Natural killer cell treated with Interleukin-12 subunit alpha and Interleukin-12 subunit beta and Interleukin-15 and Interleukin-18, amount 100 ng/mL, for 72 hours (primary cell): ENCODE measurements at places on chromosomes 13 and 19.
A peak's percentile ranks its signal among the peaks of the same experiment; 100 is the strongest.

- no peak for DNase-seq
Observed at GRCh38 chr13:85427416-85427815, 371.8 kb downstream of the SLITRK6 start.

DNA sequence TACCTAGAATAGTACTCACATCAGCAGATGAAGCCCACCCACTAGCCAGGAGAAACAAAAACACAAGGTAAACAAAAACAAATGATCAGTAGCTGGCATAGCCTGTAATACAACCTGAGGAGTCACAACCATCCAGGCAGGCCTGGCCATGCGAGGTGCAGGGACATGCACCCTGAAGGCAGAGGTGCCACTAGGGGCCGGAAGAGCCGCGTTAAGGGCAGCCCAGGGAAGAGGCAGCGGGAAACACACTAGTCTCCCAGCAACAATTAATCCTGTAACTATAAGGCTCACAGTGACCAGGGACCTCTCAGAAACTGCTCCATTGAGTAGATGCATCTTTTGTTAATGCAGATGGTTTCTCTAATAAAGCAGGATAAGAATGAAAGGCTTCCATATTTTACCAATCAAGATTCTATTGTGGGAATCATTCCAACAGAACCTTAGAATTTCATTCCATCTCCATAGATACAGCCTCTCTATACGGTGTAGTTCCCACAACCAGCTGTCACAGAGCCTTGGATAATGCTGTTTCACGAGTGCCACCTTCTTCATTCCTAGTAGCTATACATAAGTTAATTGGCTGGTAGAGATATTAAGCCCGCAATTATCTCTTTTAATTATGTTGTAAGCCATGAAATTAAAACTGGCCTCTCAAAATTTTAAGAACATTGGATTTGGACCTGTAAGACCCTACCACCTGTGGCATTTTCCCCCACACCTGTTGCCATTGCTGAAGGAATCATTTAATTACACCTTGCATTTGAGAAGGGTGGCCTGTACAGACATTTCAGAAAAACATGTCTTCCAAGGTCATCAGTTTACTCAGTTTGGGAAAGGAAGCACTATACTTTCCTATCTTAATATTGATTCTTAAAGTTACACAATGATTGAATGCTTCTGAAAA lies 28.7 kb downstream of the ANKRD10 start:
- DNase-seq = no peak

DNA sequence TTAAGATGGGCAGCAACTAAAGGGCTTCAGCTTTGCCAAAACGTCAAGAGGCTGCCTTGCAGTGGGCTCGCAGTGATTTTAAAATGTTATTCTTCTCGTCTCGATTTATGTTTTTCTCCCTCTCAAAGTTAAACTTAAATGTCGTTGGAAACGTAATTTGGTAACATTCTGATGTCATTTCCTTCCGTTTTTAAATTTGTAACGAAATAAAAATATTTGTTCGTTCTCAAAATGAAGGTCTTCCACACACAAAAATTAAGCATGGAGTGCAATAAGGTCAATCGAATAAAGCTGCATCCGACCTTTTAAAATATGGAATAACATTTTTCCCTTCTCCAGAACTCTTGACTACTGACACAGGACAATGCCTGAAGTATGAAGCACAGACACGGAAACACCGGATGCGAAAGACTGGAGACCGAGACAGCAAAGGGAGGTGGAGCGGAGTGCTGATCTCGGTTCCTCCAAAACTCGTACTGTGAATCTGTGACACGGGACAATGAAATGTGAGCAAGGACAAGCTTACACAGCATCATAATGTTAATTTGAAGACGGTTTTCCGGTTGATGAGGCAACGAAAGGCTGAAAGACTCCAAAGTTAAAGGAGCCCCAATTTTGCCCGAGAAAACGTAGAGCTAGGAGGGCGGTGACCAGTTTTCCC lies 850 bp downstream of the MTMR6 start:
- DNase-seq = no peak

DNA sequence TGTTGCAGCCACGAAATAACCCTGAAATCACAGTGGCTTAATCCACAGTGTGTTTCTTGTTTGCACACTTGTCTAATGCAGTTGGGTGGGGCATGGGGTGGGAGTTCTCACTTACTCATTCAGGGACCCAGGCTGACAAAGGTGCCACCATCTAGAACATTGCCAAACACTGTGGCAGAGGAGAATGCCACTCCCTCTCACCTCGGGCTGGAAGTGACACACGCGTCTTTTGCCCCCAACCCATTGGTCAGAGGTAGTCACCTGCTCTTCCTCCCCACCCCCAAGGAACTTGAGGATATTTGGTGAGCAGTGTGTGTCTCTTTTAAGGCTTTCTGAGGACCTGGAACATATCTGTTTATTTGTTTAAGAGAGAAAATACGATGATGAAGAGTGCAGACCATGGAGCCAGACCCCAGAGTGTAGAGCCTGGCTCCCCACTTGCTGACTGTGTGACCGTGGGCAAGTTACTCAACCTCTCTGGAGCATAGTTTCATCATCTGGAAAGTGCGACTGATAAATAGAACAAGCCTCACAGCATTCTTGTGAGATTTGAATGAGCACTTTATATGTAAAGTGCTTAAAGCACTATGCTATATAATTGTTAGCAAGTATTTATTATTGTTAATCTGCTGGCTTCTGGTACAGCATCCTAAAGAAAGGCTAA lies 17.4 kb downstream of the GPR183 start:
- peak; percentile 85 for DNase-seq

GRCh38 chr13:48817166-48817802 lies 158.4 kb upstream of the FNDC3A start:
- DNase-seq = no peak

GRCh38 chr13:21047591-21048282 lies 13.6 kb downstream of the LATS2 start:
- no peak for DNase-seq

DNA sequence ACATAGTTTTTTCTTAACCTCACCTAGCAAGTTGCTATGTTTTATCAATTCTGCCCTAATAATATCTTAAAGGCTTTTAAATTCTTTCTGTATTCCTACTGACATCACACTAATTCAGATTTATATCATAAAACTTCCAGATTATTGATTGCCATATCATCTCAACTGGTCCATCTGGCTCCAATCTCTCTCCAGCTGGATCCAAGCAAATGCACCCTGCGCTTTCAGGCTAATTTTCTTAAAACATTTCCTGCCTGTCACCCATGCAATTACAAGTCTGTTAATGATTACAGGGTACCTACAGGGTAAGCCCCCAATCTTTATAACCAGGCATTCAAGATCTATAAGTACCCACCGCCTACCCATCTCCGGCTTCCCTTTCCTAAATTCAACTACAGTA lies 95.2 kb downstream of the SERP2 start:
- no peak for DNase-seq

- DNase-seq = no peak
Observed at GRCh38 chr19:6003976-6004375, 26.0 kb upstream of the RANBP3 start.

- no peak for DNase-seq
Observed at GRCh38 chr13:92574499-92574898, 652.1 kb upstream of the GPC6 start.

GRCh38 chr13:77714119-77714755 lies 16.8 kb downstream of the SLAIN1 start:
- no peak for DNase-seq

- no peak for DNase-seq
Observed at GRCh38 chr13:83153848-83154247, 728.4 kb downstream of the SLITRK1 start.

DNA sequence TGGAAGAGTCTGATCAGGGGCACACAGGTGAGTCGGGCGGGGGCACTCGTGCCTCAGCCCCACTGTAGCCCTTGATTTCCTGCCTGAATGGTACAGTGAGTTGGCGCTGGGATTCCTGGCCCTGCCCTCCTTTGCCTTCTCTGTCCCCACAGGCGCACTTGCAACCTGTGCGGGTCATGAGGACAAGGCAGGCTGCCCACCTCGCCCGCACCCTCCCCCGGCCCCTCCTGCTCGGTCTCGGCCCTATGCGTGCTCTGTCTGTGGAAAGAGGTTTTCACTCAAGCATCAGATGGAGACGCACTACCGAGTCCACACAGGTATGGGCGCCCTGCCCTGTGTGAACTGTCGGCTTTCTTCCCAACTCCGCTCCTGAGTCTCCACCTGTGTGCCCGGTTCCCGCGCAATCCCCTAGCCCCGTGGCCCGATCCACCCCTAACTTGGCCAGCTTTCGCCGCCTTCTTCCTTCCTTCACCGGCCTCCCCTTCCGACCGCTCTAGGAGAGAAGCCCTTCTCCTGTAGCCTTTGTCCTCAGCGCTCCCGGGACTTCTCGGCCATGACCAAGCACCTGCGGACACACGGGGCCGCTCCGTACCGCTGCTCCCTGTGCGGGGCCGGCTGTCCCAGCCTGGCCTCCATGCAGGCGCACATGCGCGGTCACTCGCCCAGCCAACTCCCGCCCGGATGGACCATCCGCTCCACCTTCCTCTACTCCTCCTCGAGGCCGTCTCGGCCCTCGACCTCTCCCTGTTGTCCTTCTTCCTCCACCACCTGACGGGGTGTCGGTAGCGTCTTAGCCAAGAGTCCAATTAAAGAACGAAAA lies 1.6 kb upstream of the KMT2B start:
- no peak for DNase-seq

GRCh38 chr13:76131551-76131950 lies 495.4 kb downstream of the LMO7 start:
- DNase-seq = no peak

DNA sequence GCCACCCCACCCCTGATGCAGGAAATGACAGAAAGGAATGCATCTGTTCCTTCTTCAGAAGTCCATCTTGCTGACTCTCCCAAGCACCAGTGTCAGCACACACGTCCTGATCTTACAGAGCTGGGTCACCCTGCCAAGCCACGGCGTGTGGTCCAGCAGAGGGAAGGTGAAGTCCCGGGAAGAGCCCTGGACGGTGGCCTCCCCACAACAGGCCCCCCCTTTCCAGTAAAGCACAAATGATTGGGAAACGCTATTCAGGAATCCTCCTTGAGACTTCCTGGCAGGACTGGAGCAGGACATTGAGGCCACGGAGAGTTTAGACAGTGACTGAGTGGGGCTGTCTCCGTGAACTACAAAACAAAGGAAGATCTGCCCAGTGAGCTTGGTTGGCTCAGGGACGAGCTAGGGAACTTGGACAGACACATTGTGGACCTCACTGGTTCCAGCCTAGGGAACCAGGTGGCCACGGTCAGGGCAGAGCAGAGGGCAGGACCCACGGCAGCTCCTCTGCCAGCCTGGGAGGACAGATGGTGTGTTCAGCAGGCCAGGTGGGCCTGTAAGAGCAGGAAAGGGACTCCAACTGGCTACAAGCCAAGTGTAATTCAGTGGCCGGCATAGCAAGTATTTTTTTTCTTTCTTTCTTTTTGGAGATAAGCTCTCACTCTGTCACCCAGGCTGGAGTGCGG lies 41.7 kb downstream of the ELL start:
- no peak for DNase-seq

GRCh38 chr13:73598020-73598712 lies 536.0 kb downstream of the KLF12 start:
- DNase-seq = no peak

DNA sequence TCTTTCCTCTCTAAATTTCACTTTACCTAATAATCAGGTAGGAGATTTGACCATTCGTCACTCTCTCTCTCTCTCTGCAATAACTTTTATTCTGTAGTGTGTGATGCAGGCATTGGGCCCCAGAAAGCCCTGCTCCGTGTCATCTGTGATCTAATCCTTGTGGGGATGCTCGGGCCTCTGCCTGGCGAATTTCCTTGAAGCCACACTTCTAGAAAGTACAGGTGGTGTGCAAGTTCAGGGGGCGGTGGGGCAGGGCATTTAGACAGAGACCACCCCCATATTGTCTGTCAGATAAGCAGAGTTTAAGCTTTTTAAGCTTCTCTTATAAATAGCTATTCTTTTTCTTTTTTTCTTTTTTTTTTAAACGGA lies 53.4 kb upstream of the GPR12 start:
- no peak for DNase-seq

DNA sequence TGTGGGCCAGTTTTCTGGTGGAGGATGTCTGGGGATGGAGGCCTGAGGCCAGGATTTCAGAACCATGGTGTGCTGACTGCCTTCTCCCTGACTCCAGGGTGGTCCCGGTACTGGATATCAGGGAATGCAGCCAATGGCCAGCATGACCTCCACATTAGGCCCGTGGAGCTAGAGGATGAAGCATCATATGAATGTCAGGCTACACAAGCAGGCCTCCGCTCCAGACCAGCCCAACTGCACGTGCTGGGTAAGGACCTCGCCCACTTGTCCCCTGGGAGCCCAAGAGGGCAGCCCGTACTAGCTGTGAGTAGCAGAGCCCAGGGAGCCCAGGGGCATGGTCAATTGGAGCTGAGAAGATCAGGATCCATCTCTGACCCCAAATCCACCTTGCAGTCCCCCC lies 1.6 kb downstream of the KIRREL2 start:
- peak; percentile 52 for DNase-seq

GRCh38 chr19:46859637-46860124 lies 1.1 kb upstream of the ARHGAP35 start:
- no peak for DNase-seq

- no peak for DNase-seq
Observed at GRCh38 chr13:75870397-75870903, 234.3 kb downstream of the LMO7 start.

- no peak for DNase-seq
Observed at GRCh38 chr13:36000028-36000427, 131.2 kb downstream of the DCLK1 start.

DNA sequence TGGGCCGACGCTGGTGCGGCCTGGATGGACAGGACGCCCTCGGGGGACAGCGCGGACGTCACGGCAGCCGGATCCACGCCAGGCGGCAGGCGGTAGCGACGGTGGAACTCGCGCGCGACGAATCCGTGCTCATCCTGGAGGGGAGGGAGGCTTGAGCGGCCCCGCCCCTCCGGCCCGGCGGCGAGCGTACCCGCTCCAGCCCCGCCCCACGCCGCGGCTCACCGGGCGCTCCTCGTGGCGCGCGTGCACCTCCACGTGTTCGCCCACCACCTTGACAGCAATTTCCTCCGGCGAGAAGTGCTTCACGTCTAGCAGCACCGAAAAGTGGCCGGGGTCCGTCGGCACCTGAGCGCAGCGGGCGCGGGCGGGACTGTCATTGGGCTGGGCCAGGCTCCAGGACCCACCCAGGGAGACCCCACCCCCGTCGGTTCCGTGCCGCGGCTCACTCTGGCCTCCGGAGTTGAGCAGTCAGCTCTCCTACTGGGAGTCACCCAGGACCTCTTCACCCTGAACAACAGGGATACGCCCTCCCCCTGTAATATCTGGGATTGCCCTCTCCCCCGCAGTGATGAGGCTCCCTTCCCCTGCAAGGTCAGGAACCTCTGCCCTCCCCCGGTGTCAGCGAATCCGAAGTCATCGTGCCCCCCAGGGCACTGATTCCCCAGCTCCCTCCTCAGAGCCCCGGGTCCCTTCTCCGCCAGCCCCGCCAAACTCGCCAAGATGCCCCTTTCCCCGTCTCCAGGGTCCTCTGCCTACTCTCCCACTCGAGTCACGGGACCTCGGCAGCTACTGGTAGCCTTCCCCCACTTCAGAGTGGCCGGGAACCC lies 1.1 kb downstream of the HSPB6 start:
- DNase-seq = no peak

- no peak for DNase-seq
Observed at GRCh38 chr13:98219685-98220084, 42.6 kb upstream of the RNF113B start.

- DNase-seq = no peak
Observed at GRCh38 chr13:99996381-99996973, 14.9 kb downstream of the ZIC2 start.
